Urothelium cell line (cell line): ENCODE measurements at places on chromosomes 12 and 14.
A peak's percentile ranks its signal among the peaks of the same experiment; 100 is the strongest.

DNA sequence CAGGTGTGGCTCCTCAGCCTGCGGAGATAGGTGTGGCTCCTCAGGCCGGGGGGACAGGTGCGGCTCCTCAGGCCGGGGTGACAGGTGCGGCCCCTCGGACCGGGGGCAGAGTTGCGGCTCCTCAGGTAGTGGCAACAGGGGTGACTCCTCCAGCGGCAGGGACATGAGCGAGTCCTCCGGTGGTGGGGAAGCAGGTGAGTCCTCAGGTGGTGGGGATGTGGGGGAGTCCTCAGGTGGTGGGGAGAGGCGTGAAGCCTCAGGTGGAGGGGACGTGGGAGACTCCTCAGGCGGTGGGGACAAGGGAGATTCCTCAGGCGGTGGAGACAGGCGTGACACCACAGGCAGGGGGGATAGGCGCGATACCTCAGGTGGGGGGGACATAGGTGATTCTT lies 9.2 kb downstream of the KMT2D start:
- DNase-seq, result no peak

- peak; percentile 44 for DNase-seq
Measured at GRCh38 chr12:126493366-126494108, 1428.3 kb downstream of the AACS start.

- DNase-seq, result no peak
Measured at GRCh38 chr14:93006567-93007051, 83.7 kb downstream of the CHGA start.

- DNase-seq, result peak; percentile 12
Measured at GRCh38 chr14:94401083-94401482, 12.7 kb upstream of the SERPINA1 start.

DNA sequence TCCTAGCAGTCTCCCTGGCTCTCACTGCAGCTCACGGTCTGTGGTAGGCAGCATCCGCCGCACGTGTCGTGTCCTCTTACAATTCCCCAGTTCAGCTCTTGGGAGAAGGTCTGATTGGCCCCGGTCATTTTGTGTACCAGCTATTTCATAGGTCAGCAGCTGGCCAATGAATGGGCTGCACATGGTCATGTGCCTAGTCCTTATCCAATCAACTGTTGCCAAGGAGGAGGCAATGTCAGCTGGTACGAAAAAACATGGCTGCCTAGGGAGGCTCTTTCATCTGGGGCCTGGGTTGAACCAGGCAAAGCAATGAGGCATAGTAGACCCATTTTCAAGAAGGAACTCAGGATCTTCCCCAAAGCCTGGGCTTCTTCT lies 46.1 kb downstream of the RNFT2 start:
- DNase-seq, result no peak

DNA sequence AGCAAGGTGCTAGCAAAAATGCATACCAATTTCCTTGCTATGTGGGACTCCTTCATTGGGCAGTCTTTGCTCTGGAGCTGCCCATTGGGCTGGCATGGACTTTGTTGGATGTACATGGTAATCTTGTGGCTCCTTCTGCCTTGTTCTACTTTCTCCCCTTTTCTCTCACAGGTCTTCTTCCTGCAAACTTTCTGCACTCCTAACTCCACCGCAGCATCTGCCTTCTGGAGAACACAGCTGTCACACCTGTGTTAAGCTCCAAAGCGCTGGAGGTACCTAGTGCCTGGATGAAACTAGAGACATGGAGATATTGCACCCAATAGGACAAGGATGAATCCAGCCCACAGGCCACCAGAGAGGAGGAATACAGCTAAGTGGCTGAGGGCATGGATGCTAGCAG lies 60.7 kb upstream of the CCND2 start:
- no peak for DNase-seq

GRCh38 chr12:131721548-131721947 lies 10.7 kb downstream of the SFSWAP start:
- no peak for DNase-seq

DNA sequence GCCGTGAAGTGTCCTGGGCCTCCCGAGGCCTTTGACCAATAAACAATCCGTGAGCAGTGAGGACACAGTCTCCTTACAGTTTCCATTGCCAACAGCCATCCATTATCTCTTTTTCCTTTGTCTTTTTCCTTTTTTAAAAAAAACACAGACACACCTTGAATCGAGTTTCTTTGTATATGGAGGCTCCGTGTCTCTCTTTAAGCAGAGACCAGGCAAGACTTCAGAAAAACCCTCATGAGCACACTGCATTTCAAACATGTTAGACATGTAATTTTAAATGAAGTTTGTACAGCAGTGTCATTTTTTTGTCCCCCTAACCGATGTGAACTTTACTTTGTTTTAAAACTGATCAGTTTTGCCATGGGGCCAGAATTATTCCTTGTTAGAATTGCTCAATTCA lies 111.1 kb downstream of the SPTSSA start:
- no peak for DNase-seq

- DNase-seq, result no peak
Measured at GRCh38 chr12:49683599-49684309, 23.5 kb downstream of the FMNL3 start.

- no peak for DNase-seq
Measured at GRCh38 chr12:86834217-86834616, 578.0 kb upstream of the MGAT4C start.

DNA sequence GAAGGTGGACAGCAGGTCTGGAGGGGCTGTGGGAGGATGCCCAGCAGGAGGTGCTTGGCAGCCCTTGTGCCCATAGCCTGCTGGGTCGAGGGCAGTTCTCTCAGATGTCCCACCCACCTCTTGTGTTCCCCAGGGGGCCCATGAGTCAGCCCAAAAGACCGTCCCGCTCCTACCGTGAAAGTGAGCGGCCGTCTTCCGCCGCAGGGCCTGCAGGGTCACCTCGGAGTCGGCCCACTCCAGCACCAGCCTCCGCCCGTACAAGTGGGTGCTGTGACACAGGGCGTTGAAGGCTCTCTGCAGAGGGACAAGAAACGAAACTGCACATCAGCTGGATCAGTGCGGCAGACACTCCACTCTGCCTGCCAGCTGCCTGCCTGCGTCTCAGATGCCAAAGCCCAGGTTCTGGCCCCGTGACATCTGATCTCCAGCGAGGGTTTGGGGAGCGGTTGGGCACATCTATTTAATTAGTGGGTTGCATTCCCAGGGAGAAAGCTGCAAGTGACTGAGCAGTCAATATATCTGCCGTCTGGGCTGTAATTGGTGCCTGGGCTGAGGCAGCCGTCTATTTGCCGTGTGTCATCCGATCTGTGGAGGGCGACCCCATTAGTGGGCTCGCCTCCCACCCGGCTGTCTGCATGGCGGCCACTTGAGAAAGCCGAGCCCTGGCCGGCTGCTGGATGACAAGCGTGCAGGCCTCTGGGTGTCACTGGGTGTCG lies 121.5 kb downstream of the RBM19 start:
- no peak for DNase-seq

- no peak for DNase-seq
Measured at GRCh38 chr12:22082190-22082701, 36.2 kb downstream of the CMAS start.

DNA sequence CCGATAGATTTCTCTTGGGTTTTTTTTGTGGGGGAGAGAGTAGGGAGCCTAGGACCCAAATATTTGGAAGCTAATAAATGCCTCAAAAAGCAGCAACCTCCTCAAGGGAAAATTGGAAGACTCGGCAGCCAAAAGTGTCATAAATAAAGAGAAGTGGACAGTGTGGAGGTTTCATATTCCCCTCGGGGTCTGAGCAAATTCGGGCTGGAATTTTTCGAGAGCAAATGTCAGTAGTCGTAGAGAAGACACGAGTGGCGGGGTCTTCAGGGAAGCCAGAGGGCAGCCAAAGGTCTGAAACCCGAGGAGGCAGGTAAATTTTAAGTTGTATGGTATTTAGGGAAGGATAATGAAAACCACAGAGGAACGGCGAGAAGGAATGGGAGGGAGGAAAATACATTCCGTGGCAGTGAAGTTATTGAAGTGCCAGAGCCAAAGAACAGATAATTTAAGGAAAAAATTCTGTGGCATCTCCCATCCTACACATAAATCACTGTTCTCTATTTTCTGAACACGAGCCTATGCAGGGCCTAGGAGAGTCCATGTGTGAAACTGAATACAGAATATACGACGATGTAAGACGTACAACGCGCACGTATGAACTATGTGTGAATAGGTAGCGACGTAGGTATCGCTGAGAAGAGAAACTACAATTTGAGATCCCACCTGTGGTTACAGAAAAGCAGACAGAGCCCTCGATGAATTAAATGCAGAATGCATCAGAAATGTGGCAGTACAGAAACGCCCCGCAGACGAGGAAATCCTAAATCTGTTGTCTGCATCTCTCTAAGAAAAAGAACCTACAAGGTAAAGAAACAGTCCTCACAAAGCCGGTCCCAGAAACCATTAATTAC lies 12.9 kb downstream of the BCL11B start:
- DNase-seq, result no peak

GRCh38 chr14:24935796-24936195 lies 114.2 kb downstream of the STXBP6 start:
- DNase-seq, result no peak

GRCh38 chr12:128076188-128076587 lies 190.8 kb upstream of the TMEM132C start:
- peak; percentile 65 for DNase-seq

DNA sequence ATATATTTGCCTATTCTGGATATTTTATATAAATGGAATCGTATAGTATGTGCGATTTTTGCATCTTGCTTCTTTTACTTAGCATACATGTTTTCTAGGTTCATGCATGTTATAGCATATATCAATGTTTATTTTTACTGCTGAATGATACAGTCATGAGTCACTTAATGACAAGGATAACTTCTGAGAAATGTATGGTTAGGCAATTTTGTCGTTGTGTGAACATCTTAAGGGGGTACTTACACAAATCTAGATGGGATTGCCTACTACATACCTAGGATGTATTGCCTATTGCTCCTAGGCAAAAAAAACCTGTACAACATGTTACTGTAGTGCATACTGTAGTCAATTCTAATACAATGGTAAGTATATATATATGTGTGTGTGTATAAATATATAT lies 8.8 kb downstream of the USP15 start:
- no peak for DNase-seq

DNA sequence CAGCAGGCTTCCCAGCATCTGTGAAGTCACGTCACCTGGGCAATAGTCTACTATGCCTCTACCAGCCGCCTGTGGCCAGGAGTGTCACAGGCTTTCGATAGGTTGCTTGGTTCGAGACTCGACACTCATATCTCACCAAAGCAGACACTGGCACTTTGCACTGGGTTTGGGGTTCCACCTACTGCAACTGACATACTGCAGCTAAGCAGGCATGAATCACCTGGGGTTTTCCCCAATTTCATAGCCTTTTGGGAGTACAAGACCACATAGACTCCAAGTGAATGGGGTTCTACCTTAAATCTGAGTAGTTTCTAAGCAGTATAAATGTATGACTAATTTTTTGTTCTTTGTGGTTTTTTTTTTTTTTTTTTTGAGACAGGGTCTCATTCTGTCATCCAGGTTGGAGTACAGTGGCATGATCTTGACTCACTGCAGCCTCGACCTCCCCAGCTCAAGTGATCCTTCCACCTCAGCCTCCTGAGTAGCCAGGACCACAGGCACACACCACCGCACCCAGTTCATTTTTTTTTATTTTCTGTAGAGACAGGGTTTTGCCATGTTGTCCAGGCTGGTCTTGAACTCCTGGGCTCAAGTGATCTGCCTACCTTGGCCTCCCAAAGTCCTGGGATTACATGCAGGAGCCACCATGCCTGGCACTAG lies 32.1 kb downstream of the DMAC2L start:
- DNase-seq, result peak; percentile 37

DNA sequence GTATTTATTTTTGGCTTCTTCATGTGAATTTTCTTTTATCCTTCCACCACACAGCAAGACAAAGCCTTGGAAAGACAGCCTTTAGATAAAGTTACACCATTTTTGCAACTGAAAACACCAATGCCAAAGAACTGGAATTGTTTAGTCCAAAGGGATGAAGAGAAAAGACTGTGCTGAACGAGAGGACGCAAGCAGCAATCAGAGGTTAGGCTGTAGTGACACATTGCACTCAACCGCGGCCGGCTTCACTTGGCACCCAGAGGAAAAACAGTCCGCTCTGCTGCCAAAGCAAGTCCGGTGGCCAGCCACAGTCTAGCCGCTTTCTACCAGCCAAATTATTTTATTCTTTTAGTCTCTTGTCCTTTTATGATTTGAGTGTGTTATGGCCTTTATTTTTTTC lies 49.1 kb upstream of the KCNJ8 start:
- no peak for DNase-seq

- no peak for DNase-seq
Measured at GRCh38 chr12:119742700-119743099, 74.8 kb downstream of the PRKAB1 start.

DNA sequence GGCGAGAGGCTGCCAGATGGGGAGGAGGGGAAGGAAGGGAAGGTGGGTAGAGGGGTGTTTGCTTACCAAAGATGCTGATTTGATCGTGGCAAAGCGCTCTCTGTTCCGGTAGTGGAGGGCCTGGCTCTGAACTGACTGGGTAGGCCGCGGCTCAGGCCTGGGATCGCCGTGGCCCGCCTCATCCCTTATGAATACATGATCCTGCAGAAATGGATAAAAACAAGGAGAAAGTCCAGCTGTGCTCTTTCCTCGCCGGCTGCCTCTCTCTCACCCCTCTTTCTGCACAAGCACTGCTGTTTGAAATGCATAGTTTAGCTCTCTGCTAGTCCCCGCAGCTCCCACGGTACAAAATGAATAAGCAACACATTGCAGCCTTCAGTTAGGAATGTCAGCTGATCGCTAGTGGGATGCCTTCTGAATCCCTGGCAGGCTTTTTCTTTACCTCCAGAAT lies 53.8 kb downstream of the PEBP1 start:
- no peak for DNase-seq

DNA sequence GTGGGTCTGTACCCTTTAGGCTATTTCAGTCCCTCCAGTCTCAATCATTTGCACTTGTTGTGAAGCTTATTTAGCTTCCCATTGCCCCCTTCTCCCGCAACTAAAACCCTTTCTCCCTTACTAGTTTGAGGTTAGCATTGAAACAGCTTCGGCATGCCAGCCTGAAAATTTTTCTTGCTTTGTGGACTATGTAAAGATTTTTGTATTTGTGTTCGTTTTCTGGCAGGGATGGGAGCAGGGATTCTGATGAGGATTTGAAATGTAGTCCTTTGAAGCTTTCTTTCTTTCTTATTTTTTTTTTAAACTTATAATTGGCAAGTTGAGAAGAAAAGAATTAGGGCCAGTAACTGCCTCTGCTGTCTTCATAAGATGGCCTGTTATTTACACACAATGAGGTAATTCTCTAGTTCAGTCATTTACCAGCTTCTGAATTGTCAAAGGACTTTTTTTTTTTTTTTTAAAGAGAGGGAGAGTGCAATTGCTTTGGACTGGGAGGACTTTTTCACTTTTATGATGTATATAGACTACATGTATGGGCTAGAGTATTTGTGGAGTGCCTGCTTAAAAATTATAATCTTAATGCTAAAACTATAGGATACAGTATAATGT lies 29.0 kb downstream of the PALS1 start:
- no peak for DNase-seq

DNA sequence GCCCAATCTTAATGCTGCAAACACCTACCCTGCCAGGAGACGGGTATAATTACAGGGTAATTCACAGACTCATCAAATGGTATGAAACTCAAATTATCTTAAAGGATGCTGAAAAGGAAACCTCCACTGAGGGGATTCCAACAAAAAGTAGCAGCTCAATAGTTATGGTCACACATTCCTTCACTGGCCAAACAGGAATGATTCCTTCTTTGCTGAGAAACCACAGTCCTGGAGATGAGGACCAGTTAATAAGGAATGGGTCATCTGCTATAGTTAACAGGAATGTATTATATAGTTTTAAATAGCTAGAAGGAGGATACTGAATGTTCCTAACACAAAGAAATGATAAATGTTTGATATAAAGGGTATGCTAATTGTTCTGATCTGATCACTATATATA lies 136.9 kb downstream of the STXBP6 start:
- DNase-seq, result no peak
